Renal cortex interstitium (tissue), 15 donors: ENCODE measurements at places on chromosomes 1 and 21.

DNA sequence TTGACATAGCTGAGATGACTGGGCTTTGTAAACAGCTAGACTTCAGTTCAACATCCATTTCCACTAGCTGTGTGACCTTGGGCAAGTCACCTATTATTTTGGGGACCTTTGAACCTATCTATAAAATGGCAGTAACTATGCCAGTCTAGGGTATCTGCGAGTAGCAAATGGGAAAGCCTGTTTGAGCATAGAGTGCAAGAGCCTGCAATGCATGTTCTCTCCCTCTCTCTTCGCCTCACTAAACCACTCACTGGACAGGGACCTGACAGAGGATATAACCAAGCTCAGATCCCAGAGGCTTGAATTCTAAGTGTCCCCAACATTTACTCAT is 39.7 kb downstream of the DPT start:
- no peak for DNase-seq

DNA sequence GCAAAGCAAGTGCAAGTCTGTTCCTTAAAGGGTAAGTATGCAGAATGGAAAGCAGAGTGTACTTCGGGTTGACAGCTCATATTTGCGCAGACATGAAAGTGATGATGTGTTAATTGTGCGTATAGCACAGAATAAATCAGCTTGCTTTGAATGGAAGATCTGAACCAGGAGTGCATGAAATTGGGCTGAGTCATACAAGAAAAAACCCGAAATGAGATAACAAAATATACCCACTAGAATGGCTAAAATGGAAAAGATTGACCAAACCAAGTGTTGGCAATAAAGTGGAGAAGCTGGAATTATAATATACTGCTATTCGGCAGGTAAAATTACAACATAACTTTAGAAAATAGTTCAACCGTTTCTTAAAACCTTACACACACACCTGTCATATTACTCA is 28.5 kb downstream of the CR1L start:
- DNase-seq: no peak

DNA sequence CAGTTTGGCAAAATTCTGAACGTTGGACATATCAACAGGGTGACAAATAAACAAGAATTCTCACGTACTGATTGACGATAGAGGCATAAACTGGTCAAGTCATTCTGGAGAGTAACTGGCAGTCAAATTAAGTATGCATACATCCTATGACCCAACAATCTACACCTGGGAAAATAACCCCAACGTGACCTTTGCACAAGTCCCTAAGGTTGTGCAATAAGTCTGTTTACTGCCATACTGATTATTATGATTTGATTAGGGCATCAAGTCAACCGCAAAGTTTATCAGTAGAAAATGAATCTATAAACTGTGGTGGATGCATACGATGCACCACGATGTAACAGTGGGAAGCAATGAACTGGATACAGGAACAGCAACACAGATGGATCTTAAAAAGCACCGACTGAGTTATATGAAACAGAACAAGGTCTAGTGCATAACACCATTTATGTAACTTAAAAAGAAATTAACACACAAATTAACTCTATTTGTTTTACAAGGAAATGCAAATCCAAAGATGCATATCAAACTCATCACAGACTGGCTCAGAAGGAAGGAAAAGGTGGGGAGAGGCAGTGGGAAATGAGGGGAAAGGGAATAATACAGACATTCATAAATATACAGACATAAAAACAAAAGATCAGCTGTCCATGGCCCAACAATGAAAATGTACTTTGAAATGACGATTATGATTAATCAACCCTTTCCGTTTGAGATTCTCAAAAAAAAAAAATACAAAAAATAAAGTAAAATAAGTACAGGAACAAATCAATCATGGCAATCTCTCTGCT is 41.0 kb upstream of the SEC16B start:
- DNase-seq: no peak

DNA sequence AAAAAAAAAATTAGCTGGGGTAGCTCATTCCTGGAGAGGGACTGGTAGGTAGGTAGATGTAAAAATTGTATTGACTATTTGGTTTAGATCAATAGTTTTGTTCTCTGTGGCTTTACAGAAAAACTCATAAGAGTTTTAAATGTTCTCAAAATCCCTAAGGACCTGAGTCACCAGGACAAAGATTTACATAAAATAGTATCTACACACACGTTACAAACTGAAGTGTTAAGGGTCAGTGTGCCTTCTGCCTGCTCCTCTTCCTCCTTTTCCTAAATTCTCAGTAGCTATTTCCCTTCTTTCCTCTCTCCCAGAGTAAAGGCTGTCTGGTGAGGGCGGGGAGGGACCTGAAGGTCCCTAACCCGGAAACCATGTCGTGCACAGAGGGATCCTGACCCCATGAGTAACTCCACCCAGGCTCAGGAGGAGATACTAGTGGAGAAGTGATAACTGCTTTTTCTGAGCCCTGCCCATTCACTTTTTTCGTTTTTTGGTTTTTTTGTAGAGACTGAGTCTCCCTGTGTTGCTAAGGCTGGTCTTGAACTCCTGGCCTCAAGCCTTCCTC is 8.1 kb downstream of the PLEKHM2 start:
- no peak for DNase-seq

DNA sequence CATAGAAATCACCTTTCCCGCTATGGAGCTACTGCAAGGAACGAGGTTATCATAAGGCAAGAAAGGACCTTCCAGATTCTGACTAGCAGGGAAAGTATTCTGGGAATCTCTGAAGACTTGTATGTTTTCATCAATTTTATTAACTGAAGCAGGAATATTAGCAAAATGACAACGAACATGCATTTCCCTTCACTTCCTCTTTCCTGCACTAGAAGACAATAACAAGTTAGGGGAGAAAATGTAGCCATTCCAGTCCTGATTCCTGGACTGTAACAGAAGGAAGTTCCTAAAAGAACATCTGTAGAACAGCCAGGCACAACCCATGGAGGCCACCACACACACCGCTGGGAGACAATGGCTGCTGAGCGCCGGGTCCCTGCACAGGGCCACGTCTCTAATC is 106.8 kb downstream of the RAVER2 start:
- DNase-seq: no peak

DNA sequence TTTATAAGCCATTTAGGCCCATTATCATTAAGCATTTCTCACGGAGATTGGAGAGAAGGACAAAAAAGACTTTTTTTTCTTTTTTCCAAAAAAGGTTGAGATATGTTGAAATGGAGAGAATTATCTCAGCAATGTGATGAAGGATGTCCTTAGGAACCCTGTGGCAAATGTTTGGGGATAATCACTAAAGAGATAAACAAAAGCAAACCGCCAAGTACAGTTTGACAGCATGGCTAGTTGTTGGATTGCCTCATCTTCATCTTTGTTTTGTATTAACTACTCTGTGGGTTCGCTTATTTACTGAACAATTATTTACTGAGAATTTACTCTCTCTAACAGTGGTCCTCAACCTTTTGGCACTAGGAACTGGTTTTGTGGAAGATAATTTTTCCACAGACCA is 97.4 kb upstream of the HP1BP3 start:
- no peak for DNase-seq

DNA sequence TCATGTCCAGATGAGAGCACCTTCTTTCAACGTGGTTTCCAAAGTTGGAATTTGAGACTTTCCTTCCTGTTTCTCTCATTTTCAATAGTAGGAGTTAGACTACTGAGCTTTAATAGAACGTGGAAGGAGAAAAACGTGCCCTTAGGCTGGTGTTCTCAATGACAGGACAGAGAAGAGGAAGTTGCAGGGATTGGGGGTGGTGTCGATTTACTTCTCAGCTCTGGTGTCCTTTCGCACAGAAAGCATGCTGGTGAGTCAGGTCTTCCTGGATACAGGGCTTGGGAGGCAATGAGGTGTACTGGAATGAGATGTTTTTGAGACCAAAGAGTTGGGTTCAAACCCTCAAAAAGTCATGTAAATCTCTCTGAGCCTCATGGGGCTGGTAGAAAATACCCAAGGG is 67.1 kb downstream of the HIVEP3 start:
- no peak for DNase-seq

GRCh38 chr1:159829822-159830465 is 3.3 kb downstream of the SLAMF8 start:
- no peak for DNase-seq

- DNase-seq: no peak
These were observed 8.2 kb upstream of the SH2D1B start for GRCh38 chr1:162420120-162420519.

DNA sequence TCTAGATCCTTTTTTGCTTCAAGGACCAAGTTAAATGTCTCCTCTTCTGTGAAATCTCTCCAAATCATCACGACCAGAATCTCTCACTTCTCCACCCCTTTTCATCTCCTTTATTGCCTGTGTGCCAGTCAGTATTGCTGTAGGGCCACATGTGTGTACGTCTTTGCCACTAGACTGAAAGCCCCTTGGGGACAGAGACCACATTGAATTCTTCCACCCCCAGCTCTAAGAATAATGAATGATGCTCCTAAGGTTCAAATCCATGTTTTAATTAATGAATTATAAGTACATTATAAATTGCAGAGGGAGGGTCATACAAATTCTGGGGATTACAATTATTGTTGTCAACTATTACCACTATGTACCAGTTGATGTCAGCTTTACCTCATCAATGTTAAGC is 343.8 kb downstream of the USP25 start:
- no peak for DNase-seq

DNA sequence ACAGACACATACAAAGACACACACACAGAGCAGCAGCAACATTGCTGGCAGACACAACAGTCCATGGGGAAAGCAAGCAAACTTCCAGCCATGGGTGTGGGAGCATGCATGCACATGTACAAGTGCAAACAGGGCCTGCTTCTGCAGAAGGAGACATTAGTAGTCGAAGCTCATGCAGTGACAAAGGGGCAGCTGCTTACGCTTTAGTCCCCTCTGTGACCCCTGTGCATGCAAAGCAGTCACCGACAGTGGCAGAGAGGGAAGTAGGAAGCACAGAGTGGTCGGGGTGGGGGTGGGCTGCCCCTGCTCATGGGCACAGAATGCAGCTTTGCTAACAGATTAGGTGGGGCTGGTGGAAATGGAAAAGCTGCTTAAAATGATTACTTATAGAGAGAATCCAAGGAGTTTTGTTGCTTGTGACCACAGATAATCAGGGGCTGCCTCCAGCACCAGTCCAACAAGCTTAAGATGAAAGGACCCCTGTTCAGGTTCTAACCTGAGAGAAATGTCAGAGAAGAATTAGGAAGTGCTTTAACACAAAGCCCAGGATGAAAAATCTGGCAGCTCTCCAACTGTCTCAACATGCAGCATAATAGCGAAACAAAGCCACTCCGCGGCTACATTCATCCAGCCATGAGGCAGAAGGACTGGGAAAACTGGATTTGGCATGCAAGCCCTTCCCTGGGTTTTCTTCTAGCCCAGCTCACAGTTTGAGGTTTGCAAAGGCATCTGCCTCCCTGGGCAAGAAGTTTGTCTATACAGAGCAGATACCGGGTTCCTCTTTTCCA is 378.9 kb downstream of the KCNH1 start:
- DNase-seq: no peak

DNA sequence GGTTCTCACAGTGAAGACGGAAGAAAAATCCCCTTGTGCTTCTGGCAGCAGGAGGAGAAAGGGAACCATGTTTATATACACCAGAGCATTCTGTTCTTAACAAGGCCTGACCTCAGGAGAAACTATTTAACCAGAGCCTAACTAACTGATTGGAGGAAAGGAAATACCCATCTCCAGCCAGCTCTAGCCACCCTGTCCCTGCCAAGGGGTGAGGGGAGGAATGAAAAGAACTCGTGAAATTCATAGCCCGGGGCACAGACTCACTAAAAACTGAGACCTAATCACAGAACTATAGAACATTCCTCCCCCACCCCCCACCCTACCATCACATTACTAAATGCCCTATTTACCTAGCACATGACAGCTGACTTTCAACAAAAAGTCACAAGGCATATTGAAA is 65.0 kb downstream of the KCNH1 start:
- no peak for DNase-seq

DNA sequence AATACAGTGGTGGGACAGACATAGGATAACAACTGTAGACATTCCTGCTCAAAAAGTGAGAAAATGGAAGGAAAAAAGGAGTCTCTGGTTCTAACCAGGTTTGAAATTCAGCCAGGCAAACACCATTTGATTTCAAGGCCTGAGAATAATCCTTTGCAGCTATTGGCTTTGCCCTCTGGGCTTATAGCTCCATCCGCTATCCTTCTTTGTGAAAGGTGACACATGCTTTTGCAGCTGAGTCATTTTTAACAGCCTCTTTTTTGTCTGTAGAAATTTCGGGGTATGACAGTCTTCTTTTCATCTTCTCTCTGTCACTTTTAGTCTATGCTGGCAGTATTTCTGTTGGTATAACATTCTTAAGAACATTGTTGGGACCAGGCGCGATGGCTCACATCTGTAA is 16.2 kb downstream of the SDHC start:
- no peak for DNase-seq

DNA sequence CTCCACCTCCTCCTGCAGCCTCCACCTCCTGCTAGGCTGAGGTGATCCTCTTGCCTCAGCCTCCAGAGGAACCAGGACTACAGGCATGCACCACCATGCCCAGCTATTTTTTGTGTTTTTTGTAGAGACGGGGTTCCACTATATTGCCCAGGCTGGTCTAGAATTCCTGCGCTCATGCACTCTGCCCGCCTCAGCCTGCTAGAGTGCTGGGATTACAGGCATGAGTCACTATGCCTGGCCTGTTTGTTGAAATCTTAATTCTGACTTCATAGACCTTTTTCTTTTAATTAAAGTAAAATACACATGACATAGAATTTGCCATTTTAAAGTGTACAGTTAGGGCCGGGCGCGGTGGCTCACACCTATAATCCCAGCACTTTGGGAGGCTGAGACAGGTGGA is 42.7 kb downstream of the FAAP20 start:
- DNase-seq: no peak

DNA sequence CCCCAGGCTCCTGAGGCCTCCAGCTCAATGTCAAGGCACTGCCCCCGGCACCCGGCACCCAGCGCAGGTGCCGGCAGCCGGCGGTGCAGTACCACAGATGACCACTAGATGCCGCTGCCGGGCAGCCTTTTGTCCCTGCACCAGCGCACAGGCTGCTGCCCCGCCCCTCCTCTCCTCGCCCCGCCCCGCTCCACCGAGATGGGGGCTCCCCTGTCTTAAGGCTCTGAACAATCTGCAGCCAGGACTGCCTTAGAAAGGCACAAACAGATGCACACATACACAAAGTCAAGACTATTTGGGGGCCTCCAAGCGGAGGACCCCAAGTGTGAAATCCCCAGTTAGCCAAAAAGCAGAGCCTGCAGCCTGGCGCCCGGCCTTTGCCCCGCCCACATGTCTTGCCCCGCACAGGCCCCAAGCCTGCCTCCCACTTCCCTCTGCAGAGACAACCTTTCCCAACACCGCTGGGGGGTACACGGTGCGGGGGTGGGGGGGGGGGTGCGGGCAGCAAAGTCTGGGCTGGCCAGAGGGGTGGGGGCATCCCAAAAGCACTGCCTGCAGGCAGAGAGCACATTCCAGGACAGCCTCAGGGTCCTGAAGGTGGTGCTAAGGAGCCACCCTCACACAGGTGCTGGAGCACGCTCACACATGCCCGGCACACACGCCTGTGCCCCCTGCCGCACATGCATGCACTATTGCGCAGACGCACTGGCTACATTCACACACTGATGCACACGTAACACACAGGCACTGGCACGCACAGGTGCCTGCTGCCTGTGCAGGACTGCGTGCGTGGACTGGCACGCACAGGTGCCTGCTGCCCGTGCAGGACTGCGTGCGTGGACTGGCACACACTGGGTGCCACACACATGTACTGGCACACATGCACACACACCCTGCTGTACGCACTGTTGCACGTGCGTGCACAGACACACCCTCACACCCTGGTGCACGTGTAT is 37.1 kb downstream of the ARHGEF16 start:
- DNase-seq: no peak

- DNase-seq: no peak
These were observed 1414.3 kb upstream of the B3GALT2 start for GRCh38 chr1:194600716-194601115.
